H7 (cell line): ENCODE measurements at places on chromosomes 3 and 15. TPM values are rescaled to one million over a fixed set of nuclear protein-coding genes. Genes with fewer than 3 reads are reported as not detected.

Gene CDAN1
- 14.3 and 15.9 TPM in 2 replicates for total RNA-seq

Gene SHC4
- total RNA-seq: 0.03 and 1.1 TPM in 2 replicates

Gene MAP1A
- total RNA-seq: 0.67 and 1.8 TPM in 2 replicates

Gene CCR9
- not detected in 2 replicates for total RNA-seq

Gene CPEB1
- 1.3 and 4.0 TPM in 2 replicates for total RNA-seq

Gene POTEB
- total RNA-seq: not detected in 2 replicates

Gene GOLGA6D
- total RNA-seq: 0.28 and 1.1 TPM in 2 replicates

Gene GRAMD2A
- total RNA-seq: 0.17 and 0.52 TPM in 2 replicates

Gene TMEM212
- not detected in 2 replicates for total RNA-seq

Gene PRR20G
- total RNA-seq: 0.22 TPM in 1 of 2 replicates, not detected in the other

Gene ANKUB1
- not detected in 2 replicates for total RNA-seq

Gene AADACL2
- total RNA-seq: not detected in 2 replicates

Gene NAA50
- 149 and 159 TPM in 2 replicates for total RNA-seq

Gene KBTBD13
- total RNA-seq: 0.17 TPM in 1 of 2 replicates, not detected in the other

Gene CCNB2
- total RNA-seq: 103 and 128 TPM in 2 replicates

Gene BFSP2
- not detected in 2 replicates for total RNA-seq

Gene MME
- total RNA-seq: 2.8 and 4.8 TPM in 2 replicates

Gene PEX5L
- 0.45 and 1.9 TPM in 2 replicates for total RNA-seq

Gene CPLX3
- total RNA-seq: 0.03 TPM in 1 of 2 replicates, not detected in the other

Gene ANKRD63
- 0.22 and 0.45 TPM in 2 replicates for total RNA-seq

Gene PLSCR5
- total RNA-seq: not detected in 2 replicates

Gene GOLGA8R
- 0.15 TPM in 1 of 2 replicates, not detected in the other for total RNA-seq

Gene IP6K2
- total RNA-seq: 93.8 and 107 TPM in 2 replicates

Gene CDHR4
- not detected in 2 replicates for total RNA-seq

Gene GYG1
- total RNA-seq: 24.5 and 34.2 TPM in 2 replicates

Gene CSK
- 31.8 and 34.8 TPM in 2 replicates for total RNA-seq

Gene GRM2
- 2.4 and 3.8 TPM in 2 replicates for total RNA-seq

Gene SEMA3G
- 1.1 and 2.2 TPM in 2 replicates for total RNA-seq

Gene CHRM5
- not detected in 2 replicates for total RNA-seq

Gene MYRIP
- 4.0 and 7.8 TPM in 2 replicates for total RNA-seq

Gene ZDHHC19
- total RNA-seq: 1.8 TPM in 1 of 2 replicates, not detected in the other
